Activated effector memory CD4-positive, alpha-beta T cell treated with anti-CD3 and anti-CD28 coated beads, Interleukin-2, amount 50 U/mL, for 16 hours (primary cell): ENCODE measurements at places on chromosomes 16 and 17.
A peak's percentile ranks its signal among the peaks of the same experiment; 100 is the strongest.

DNA sequence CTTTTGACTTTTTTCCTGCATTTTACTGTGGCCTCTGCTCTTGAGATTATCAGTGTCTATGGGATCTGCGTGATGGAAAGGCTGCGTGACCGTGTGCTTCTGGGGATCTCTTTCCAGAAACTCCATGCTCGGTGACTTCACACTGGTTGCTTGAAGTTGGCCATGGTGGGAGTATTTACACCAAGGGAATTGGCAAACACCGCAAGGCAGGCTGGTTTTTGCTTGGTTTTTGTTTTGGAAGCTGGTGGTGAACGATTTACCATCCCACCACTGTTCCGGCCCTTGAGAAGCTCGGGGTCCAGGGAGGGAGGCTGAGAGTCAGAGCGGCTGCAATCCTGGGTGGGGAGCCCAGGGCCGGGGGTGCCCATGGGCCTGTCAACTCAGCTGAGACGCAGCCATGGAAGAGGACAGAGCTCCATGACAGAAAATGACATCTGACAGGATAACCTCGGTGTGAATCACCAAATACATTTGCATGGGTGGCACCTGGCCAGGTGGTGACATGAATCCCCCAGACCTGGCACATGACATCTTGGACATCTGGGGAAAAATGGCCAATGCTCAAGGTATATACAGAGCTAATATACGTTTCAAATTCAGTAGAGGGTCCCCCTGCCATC lies 11.1 kb downstream of the CRISPLD2 start:
- no peak for DNase-seq

DNA sequence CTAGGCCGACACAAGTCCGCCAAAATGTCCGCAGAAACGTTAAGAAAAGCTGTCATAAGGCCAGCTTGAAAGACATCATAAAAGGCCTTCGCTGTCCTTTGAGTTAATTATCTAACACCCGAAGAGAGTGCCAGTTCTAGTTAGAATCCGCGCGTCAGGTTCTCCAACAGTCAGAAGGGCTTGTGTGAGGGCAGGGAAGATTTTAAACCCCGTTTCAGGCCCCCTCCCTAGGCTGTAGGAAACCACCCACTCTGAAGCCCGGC lies 729 bp upstream of the CLTC start:
- no peak for DNase-seq

GRCh38 chr17:76568811-76569221 lies 16.8 kb downstream of the ST6GALNAC2 start:
- DNase-seq: no peak

- DNase-seq: no peak
Observed at GRCh38 chr16:88780142-88781062, 4.6 kb downstream of the PIEZO1 start.

DNA sequence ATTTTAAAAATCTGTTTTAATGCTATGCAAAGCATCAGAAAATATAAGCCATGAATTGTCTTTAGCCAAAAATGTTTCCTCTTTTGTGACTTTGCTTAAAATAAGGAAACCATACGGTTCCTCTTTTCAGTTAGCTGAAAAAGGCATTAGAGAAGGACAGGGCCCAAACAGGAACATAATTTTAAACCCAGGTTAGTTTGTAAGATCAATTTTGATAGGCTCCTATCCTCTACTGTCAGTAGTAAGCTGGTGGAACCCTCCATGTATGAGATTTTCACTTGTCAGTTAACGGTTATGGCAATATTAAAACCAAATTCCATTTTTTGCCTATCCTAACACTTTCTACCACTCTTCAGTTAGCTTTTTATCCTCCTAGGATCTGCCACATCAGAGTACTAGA lies 4.3 kb downstream of the EVI2B start:
- no peak for DNase-seq

DNA sequence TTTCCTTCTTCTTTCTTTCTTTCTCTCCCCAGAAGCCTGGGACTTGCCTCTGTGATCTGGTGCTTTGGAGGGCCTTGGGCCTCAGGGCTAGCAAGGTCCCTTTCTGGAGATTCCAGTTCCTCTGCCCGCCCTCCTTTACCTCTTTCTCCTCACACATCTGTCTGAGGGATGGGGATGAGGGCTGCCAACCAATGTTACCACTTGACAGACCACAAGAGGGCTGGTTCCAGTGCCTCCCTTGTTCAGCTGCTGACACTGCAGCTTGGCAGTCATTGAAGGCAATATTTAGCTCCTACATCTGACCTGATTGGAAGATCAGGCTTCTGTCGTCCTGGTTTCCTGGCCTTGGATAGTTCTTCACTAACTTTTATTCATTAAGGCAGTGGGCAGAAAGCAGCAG lies 3.6 kb upstream of the ZNF652 start:
- DNase-seq: peak; percentile 69

DNA sequence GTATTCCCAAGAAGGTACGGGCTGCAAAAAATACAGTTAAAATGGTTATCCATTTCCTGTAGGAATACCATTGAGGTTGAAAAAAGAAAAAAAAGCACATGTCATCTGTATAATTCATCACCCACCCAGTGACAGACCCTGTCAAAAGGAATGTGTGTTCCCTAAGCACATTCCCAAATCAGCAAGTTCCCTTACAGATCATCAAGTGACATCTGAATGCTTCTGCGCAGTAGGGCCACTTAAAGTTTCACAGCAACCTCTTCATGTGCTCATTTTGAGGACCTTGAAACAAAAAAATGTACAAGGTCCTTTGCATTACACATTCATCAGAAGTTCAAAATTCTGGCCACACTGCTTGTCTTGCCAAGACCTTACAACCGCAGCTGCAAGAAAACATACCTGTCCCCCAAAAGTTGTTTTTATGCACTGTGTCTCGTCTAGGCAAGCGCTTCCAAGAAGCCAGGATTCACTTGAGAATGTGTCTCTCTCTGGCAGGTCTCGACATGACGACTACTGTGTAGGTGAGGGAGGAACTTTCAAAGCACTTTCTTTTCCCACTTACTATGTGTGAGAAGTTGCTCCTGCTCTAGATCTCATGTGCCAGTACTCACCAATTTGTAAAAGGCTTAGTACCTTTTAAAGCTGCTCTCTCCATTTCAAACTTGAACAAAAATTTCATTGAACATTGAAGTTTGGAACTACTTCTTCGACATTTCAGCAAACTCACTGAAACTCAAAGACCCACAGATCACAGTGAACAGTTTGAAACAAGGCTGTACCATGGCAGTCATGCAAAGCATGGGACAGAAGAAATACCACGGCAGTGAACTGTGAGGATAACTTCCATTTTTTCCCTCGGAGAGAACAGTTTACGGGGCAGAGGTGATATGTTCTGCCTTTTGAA lies 4.3 kb upstream of the POLG2 start:
- no peak for DNase-seq

GRCh38 chr17:31869031-31869430 lies 10.0 kb upstream of the COPRS start:
- no peak for DNase-seq

- no peak for DNase-seq
Observed at GRCh38 chr17:13931800-13932460, 137.4 kb upstream of the COX10 start.

DNA sequence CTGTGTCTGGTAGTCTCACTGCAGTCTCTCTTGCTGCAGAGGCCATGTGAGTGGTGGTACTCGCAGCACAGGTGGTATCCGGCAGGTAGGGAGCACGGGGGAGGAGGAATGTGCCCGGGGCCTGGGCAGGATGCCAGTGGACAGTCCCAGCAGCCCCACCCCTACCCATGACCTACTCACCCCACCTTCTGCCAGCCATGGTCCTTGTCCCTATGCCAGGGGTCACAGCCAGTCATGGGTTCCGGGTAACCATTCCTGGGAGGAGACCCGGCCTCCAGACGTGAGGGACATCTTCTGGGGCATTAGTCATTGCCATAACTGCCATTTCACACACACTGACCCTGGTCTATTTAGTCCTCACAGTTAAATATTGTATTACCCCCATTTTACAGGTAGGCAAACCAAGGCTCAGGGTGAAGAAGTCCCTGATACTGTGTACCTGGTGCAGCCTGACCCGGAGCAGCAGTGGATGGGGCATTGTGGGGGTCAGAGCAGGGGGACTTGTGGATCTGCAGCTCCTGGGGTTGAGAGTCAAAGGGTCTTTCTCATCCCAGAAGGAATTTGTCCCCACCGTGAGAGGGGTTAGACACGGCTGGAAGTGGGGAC lies 58.8 kb upstream of the TAC4 start:
- DNase-seq: no peak

DNA sequence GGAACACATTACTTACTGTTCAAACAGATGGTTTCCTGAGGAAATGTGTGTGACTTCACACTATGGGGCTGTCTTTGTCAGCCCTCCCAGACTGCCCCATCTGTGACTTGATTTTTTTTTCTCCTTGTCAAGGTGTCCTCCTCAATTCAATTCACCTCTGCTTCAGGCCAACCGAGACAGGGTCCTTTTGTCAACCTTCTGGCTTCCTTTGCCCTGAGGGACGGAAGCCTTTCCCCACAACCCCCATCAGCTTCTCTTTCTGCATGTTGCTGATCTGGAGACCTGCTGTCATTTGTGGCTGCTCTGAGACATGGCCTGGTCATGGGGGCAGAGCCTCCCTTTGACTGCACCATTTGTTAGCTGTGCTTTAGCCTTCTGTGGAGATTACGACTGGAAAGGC lies 21.3 kb upstream of the RGS9 start:
- DNase-seq: no peak

DNA sequence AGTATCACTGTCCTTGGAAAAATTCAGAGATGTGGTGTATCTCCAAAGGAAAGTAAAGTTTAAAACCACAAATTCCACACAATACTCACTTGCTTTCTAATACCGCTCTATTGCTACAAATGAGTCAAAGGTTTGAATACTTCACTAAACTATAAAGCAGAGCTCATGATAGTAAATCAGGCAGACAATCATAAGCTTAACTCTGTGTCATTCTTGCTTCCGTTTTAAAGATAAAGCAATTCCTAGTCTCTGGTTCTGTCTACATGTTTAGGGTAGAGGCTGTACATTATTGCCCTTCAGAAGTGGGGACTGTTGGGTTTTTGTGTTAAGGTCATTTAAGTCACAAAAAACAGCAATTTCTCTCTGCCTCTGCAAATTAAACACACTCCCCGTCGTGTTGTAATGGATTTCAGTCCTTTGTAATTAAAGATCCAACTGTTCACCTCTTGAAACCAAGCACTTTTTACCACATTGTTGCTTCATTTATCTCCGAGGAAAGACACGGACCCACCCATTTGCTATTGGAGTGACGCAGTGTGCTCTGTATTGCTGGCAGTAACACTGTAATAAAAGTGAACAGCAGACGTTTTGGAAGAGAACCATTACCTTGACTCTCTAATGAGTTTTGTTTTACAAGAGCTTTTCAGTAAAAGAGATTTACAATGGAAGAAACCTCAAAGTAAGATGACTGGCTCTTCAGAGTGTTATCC lies 83.1 kb upstream of the CNTNAP4 start:
- no peak for DNase-seq
